ENCODE measurements at places on chromosomes 5 and 9.

DNA sequence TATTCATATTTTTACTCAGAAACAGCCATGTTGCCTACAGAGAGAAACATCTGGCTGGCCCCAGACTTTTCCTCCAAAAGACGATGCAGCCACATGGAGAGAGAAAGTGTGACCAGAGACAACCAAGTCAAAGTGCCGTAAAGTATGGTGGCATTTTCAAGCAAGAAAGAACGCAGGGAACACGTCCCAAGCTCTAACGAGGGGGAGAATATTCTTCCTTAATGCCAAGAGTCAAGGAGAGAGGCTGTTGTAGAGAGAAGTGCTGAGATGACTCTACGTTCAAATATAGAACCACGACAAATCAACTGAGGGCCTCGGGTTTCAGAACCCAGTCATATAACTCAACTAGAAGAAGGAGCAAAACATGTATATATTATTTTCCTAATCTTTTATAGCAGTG is 55.9 kb downstream of the FNBP1 start:
- DNase-seq = no peak

DNA sequence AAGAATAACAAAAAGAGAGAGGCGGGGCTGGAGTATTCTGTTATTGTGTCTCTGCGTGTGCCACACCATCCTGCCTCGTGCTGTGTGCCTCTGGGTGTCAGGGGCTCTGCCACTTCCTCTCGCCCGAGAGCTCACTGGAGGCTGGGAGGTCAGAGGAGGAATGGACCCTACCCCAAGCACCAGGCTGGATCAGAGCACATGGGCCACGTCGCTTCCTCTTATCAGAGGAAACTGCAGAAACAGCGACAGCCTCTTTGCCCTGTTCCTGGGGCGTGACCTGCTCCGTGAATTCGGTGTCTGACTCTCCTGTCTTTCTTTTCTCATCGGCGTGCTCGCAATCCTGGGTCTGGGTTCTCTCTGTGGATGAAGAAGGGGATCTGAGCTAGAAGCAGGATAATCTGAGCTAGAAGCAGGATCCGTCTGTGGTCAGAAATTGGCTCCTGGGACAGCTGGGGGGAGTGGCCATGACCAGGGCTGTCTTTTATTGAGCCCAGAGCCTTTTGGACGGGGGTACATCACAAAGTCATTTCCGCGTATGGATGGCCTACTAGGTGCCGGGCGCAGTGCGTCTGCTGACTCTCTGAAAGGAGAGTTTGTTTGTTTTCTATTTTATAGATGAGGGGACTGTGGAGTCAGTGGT is 150.3 kb upstream of the COL5A1 start:
- DNase-seq = no peak

GRCh38 chr9:26324786-26325443 is 567.7 kb downstream of the CAAP1 start:
- DNase-seq = no peak

DNA sequence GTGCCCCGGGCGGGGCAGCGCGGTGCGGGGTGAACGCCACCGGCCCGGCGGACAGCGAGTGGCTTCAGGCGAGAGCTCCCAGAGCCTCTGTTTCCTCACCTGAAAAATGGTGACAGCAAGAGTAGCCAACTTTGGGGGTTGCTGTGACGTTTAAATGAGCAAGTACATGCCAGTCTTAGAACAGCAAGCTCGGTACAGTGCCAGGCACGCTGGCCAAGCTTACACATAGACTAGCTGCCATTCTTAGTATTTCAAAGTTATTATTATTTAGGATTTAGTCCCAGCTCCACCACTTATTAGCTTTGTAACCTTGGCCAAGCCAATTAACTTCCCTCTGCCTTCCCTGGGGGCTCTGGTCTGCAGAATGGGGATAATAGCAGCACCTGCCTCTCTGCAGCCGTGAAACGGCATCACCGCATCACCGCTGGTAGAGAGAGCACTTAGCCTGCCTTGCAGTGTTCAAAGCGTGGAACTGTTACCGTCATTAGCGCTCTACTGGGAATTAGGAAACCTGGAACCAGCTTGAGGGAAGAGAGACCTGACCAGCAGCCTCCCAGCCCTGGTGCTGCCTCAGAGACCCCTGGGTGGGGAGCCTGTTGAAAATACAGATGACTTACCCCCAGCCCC is at the start of gene C9orf50:
TSS of gene C9orf50 (minus strand) at position 433 of the 627 bp plus-strand sequence. CDS start 527 bp downstream, outside the sequence.
- no peak for DNase-seq

- peak; percentile 23 for DNase-seq
Measured at GRCh38 chr5:150589862-150590601, 50.4 kb upstream of the SYNPO start.

DNA sequence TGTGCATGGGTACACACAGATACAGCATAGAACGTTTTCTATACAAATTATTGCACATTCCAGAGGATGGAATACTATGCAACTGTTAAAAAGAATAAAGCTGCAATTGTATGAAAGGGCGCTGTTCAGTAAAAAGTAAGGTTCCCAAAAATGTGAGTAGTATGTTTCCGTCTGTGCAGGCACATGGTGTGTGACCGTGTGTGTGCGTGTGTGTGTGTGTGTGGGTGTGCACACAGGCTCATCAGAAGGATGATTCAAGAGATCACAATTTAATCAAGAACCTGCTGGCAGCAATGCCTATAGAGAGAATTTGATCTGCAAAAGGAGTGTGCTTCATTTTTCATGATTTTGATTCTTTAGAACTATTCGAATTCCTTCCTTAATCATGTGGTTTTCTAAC is 76.3 kb downstream of the SEMA4D start:
- no peak for DNase-seq
